ENCODE measurements at places on chromosomes 11 and 22.

DNA sequence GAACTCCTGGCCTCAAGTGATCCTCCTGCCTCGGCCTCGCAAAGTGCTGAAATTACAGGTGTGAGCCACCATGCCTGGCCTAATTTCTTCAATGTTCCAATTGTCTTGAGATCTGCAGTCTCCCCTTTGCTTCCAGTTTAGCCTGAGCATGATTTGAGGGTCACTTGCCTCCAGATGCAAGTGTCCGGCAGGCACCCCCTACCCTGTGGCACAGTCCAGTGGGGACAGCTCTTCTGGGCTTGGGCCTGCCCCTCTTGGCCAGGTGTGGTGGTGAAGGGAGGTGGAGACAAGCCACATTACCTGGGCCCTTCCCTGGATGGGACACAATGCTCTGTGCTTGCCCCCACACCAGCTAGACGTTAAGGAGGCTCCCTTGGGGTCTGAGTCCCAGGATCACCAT, 21.3 kb upstream of the CACNG2 start:
- DNase-seq = no peak

- DNase-seq = no peak
These were observed 64.2 kb downstream of the CACNA1I start for GRCh38 chr22:39634530-39635405.

- DNase-seq = no peak
These were observed at the start of gene OR2AG1 for GRCh38 chr11:6782720-6783119. Gene OR2AG1 (plus strand): TSS chr11:6783020. CDS start chr11:6785038, 2,018 bp downstream.

- no peak for DNase-seq
These were observed 25.6 kb upstream of the CD5 start for GRCh38 chr11:61076506-61077304.

DNA sequence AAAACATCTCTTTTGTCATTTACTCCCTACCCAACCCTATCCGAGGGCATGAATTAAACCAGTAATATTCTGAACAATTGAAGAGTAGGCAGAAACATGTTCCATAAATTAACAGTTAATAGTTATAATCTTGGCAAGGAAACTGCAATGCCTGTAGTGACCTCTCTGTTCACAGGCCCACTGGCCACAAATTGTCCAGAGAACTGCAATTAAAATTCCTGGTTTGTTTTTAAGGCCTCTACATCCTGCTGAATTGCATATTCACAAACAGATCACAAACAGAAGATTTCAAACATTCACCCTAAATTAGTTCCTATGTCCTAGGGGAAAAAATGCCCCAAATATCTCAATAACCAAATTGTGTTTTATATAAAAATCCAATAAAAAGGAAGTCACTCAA, 143.2 kb upstream of the TRPC6 start:
- DNase-seq = no peak

GRCh38 chr11:131331546-131331945, 38.9 kb upstream of the NTM start:
- DNase-seq = no peak

GRCh38 chr11:74282421-74282820, 29.0 kb downstream of the P4HA3 start:
- DNase-seq = no peak

GRCh38 chr11:227824-228379, 8.2 kb downstream of the SIRT3 start:
- no peak for DNase-seq

GRCh38 chr11:94725097-94725496, 43.1 kb upstream of the AMOTL1 start:
- no peak for DNase-seq

GRCh38 chr11:62012832-62013461, 45.5 kb upstream of the FTH1 start:
- DNase-seq = no peak

DNA sequence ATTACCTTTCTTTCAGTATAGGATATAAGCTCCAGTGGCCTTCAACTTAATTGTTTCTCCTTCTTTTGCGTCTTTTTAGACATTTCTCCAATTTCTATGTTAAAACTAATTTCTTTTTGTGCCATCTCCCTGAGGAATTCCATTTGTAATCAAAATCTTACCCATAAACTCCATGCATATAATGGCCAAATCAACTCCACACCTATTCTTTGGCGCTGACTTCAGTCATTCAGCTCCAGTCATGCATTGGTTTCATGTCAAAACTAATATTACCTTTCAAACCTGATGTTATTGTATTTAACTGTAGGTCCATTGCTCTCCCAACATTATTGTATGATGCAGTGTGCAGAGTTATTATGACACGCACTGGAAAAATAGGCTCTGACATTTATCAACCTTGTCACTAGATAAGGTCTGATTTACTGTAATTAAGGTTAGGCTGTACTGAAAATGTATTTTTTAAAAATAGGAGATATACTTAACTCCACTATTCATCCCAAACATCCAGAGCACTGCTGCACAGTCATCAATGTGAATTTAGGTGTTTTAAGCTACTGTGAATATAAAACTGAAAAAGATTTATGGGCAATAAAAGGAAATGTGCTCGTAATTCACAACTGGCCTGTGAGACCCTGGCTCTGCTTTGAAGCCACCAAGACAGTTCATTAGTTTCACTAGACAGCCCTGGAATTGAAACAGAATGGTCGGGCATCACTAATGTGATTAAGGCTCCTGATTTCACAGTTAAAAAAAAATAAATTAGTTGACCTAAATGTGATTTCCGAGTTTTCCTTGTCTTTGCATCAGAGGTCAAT, 180.6 kb upstream of the GRIA4 start:
- no peak for DNase-seq

DNA sequence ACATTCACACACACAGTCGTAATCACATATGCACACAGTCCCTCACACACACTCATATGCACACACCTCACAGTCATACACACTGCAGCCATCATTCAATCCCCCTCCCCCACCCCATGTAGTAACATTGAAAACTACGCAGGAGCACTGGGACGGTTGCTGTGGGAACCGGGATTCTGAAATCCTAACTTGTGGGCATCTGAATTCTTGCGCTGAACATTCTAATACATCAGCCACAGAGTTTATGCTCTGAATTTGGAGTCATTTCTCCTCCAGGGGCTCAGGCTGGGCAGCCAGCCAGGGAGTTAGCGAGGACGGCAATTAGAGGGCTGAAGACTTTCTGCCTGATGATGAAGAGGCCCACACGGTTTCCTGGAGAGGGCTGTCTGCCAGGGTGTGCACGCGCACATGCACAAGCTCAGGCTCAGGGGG, 32.7 kb downstream of the CD6 start:
- peak; percentile 71 for DNase-seq

GRCh38 chr11:44781655-44782054, 54.9 kb downstream of the TSPAN18 start:
- no peak for DNase-seq

GRCh38 chr11:85295694-85296271, 331.4 kb downstream of the DLG2 start:
- DNase-seq = no peak

DNA sequence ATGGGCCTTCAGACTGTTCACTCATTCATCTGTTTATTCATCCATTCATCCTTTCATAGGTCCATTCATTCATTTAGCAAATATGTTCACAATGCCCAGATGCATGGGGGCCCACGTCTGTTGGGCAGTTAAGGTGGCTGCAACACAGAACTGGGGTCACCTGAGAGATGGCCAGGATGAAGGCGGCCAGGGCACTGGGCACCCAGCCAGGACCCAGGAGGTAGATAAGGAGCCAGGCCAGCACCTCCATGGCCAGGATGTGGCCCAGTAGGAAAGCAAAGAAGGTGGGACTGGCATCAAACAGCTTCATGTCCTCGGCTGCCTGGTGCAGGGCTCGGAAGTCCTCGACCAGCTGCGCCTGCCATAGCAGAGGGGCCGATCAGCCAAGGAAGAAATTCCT, 12.2 kb downstream of the FADS3 start:
- DNase-seq = no peak

- DNase-seq = no peak
These were observed 21.9 kb downstream of the NADSYN1 start for GRCh38 chr11:71474771-71475483.

- DNase-seq = no peak
These were observed 89.3 kb downstream of the BCR start for GRCh38 chr22:23269441-23270211.

GRCh38 chr11:46890665-46891064, 27.7 kb downstream of the LRP4 start:
- no peak for DNase-seq

GRCh38 chr11:29129844-29130243, 887.0 kb downstream of the KCNA4 start:
- DNase-seq = no peak

DNA sequence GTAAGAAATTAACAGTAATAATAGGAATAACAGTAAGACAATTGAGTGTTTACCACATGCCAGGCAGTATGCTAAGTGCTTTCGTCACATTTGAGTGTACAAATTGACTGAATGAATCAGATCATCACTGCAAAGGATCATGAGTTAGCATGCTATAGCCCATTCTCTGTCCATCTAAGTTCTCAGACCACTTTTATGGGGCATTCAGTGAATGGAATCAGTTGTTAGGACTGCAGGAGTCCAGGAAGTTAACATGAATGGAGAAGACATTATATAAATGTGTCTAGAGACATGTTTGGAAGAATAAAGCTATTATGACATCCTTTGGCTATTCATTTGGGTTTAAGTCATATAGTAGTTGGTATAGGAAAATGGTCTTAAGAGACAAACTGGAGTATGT, 59.9 kb downstream of the NCAM1 start:
- no peak for DNase-seq

- DNase-seq = no peak
These were observed 2.7 kb downstream of the SLC43A1 start for GRCh38 chr11:57512646-57513451.

GRCh38 chr11:9003573-9004182, at the start of gene NRIP3:
Gene NRIP3 (minus strand): TSS chr11:9004001. CDS start chr11:9003935, 66 bp downstream.
- peak; percentile 66 for DNase-seq

- no peak for DNase-seq
These were observed 39.8 kb downstream of the GAB2 start for GRCh38 chr11:78377625-78378418.

DNA sequence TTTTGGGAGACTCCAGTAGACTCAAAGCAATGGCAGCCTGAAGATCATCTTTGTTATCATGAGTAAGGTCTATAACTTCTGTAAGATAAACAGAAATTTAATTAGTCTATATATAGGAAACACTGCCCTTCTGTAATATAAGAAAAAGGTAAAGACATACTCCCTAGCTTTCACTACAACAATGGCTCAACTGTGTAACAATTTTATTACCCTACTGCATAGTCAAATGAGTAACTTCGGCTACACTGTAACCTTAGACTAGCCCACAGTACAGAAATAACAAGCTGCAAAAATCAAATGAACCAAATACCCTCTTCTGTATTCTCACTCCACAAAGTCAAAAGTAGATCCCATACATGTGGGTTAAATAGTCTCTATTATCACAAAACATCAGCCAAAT, 33.7 kb downstream of the USP28 start:
- no peak for DNase-seq
